ENCODE measurements at places on chromosomes 5 and 9.

DNA sequence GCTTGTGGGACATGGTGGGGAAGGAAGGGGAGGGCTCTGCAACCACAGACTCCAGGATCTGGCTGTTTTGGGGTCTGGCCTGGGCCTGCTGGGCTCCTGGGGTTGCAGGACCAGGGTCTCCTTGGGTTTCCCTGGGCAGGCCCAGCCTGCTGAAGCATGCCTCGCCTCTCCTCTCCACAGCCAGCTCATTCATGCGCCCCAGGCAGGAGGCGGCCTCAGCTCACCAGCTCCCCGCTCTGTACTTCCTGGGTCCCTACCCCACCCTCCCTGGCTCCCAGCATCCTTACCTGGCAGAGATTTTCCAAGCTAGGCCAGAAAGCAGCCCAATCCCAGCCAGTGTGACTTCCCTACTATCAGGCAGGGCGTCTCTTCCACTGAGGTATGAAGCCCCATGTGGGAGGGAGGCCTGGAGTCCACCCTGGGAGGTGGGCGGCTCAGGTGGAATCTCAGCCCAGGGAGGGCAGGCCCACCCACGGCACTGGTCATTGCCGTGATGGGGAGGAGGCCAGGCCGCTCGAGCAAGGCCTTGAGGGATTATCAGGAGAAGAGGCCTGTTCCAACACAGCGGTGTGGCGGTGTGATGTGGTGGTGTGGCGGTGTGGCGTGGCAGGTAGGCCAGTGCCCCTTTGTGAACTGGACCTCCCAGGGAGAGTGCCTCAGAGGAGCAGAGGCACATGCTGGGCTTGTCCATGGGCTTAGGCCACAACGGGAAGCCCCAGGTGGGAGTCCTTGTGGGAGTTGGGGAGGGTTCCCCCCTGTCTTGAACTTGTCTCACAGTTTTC, 103.4 kb downstream of the DAB2IP start:
- DNase-seq, result no peak

GRCh38 chr9:37371565-37372464, 50.7 kb upstream of the GRHPR start:
- DNase-seq, result peak; percentile 38

DNA sequence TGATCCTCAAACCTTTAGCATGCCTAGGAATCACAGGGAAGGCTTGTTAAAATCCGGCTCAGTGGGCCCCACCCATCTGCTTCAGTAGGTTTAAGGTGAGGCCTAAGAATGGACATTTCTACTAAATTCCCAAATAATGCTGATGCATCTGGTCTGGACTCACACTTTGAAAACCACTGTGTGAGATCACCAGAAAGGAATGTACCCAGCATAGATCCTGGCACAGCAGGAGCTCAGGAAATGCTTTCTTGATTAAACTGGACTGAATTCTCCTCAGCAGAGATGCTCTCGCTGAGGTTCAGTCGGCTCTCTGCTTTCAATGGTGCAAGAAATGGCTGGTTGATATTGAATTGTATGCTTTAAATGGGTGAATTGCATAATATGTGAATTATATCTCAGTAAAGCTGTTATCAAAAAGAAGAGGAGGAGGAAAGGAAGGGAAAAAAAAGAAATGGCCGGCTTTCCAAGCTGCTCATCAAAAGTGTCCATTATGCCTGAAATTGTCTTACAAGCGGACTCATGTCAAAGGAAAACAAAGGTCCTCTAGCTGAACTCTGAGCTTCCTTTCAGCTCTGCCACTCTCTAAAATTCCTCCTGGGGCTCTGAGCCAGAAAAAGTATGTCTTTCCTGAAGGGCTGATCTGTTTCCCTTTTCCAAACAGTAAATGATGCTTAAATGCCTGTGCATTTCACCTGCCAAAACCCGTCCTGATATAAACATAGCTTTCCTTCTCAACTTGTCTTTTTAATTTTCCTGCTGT, 77.6 kb upstream of the SAP30L start:
- DNase-seq, result peak; percentile 86

DNA sequence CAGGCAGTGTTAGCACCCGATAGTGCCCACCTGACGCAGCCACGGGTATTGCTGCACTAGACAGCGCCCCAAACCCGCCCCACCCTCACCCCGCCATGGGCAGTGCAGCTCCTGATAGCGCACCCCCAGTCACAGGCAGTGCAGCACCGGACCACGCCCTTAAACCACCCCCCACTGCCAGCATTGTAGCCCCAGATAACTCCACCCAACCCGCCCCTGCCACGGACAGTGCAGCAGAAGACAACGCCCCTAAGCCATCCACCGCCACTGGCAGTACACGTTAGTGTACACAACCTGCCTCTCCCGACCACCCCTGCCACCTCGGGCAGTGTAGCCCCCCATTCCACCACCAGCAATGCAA, 825 bp upstream of the PCAT7 start:
- no peak for DNase-seq

DNA sequence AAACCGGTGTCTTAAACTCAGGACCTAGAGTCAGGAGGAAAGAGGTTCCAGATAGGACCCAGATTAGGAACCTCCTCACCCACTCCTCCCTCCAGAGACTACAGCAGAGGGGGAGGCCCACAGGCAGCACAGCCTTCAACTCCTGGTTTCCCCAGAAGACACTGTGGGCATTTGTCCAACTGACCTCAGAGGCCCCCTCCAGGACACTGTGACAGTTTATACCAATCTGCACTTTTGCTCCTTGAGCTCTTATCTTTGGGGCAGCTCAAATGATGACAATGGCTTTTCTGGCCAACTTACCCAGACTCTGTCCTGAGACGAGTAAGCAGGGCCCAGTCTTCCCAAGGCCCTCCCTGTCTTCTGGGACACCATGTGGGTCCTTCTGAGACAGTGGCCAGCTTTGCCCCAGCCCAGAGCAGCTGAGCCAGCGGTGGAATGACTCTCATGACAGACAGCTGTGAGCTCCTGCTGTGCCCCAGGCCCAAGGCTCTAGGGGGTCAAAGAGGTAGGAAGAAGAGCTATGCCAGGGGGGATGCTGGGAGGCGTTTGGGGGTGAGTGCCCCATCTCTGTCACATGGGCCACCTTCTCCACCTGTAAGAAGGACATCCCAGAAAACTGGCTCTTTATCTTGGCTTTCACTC, 14.3 kb downstream of the OR2V2 start:
- DNase-seq, result no peak

All from AG04449 (cell line).